ENCODE measurements at places on chromosomes 6 and 20.
A peak's percentile ranks its signal among the peaks of the same experiment; 100 is the strongest.

DNA sequence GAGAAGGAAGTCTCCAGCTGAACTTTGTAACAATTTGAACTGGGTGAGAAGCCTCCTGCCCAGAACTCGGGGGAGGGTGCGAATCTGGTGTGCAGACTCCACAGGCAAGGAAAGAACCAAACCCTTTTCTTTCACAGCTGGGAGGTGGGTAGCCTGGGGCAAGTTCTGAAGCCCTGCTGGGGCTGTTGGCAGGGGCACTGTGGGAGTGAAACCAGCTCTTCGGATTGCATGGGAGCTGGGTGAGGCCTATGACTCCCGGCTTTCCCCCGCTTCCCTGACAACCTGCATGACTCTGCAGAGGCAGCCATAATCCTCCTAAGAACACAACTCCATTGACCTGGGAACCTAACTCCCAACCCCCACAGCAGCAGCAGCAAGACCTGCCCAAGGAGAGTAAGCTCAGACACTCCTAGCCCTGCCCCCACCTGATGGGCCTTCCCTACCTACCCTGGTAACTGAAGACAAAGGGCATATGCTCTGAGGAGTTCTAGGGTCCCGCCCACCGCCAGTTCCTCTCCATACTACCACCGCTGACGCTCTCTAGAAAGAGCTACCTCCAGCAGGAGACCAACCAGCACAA lies 37.5 kb downstream of the SOD2 start:
- DNase-seq, result no peak

GRCh38 chr6:31356946-31357466 lies at the start of gene HLA-B:
TSS of gene HLA-B (minus strand) at chr6:31357179. CDS start at chr6:31357158, 21 bp downstream.
- DNase-seq, result peak; percentile 60

DNA sequence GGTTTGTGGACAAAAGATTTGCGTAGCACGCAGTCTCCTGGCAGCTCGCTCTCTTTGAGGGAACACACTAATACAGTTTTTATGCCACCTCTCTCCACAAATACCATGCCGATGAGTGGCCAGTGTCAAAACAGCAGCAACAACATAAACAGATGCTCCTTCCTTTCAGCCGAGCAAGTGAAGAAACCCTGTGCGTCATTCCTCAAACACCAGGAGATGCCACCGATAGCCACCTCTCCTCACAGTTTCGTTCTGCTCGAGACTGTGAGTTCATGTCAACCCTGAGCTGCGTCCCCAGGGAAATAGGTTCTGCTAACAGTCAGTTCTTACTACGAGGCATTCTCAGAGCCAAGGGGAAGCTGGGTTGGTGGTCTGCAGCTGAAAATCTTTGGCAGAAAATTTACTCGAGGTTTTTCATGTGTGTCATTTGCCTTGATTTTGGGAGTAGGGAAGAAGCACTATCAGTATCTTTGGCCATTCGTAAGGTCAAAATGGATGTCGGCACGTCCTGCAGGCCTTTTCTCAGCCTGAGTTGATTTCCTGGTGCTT lies 59.9 kb downstream of the EYA2 start:
- no peak for DNase-seq

- DNase-seq, result no peak
Measured at GRCh38 chr20:41587956-41588355, 30.2 kb downstream of the CHD6 start.

- DNase-seq, result no peak
Measured at GRCh38 chr6:16222826-16223225, 15.6 kb upstream of the GMPR start.

- DNase-seq, result no peak
Measured at GRCh38 chr20:19765913-19766312, 7.9 kb downstream of the RIN2 start.

GRCh38 chr20:10686356-10687133 lies 12.7 kb upstream of the JAG1 start:
- no peak for DNase-seq

DNA sequence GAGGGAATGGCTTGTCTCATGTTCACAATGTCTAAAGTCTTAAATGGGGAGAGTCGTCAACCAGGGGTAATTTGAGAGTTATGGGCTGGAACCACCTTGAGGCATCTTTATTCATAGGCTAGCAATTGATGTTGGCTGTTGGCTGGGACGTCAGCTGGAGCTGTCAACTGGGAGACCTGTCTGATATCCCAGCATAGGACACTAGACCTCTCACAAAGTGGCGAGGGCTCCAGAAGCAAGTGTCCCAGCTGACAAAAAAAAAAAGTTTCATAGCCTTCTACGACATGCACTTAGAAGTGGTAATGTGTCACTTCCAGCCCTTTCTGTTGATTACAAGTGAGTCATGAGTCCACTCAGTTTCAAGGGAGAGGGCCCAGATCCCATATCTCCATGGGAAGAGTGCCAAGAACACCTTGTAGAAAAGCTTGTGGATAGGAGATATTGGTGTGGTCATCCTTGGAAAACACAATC lies 278.0 kb downstream of the ESR1 start:
- DNase-seq, result no peak

- no peak for DNase-seq
Measured at GRCh38 chr6:96878143-96878542, 19.5 kb downstream of the NDUFAF4 start.

DNA sequence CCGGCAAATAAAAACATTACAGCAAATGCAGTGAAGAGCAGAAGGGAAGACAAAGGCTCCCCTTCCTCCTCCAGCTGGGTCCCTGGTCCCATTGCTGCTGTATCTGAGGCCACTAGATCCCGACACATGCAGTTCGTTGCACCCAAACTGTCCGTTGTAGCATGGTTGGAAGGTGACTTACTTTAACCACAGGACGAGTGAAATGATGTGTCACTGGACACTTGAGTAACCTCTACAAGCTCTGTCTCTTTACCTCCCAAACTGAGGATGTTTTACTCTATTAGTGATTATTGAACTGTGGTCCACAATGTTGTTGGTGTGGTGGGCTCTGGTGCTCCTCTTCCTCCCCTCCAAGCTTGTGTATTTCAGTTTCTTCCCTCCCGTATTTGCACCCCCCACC lies 46.2 kb upstream of the ARMH2 start:
- DNase-seq, result no peak

DNA sequence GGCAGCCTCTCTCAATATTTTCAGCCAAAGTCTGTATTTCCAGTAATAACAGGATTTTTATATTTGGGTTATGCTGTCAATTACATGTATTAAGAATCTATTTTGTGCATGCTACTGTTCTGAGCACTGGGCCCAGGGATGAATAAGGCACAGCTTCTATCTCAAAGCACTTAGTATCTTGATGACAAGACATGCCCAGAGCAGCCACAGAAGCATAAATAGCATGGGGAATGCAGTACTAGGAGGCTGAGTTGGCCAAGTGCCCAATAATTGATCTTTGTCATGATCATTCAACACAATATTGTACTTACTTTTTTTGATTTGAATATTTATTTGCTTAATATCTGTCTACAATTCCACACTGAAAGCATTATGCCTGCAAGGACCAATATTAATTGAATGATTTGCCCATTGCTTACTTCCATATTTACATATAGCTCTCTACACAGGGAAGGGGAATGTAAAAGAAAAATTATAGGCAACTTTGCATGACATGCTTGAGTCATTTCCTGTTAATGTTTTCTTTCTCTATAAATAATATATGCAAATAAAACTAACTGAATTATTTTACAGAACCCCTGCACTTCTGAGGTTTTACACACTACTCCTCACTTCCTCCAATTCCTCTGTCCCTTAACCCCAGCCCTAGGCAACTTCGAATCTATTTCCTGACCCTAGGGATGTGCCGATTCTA lies 298.9 kb upstream of the BMP2 start:
- DNase-seq, result no peak

DNA sequence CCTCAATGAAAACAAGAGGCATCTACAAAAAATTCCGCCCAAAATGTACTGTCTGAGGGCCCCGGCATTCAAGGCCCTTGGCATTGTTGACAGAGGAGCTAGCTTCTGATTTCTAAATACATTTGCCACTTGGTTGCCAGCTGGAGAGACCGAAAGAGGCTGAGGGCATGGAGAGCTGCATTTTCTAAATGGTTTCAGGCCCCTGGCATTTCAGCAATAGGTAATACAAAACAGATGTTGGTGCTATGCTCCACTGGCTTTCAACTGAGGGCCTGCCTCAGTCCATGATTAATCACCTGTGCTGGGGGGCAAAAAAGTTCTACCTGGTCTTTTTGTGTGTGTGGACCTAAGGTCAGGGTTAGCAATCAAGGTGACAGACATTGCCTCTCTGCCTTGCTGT lies 79.5 kb upstream of the ISM1 start:
- no peak for DNase-seq

DNA sequence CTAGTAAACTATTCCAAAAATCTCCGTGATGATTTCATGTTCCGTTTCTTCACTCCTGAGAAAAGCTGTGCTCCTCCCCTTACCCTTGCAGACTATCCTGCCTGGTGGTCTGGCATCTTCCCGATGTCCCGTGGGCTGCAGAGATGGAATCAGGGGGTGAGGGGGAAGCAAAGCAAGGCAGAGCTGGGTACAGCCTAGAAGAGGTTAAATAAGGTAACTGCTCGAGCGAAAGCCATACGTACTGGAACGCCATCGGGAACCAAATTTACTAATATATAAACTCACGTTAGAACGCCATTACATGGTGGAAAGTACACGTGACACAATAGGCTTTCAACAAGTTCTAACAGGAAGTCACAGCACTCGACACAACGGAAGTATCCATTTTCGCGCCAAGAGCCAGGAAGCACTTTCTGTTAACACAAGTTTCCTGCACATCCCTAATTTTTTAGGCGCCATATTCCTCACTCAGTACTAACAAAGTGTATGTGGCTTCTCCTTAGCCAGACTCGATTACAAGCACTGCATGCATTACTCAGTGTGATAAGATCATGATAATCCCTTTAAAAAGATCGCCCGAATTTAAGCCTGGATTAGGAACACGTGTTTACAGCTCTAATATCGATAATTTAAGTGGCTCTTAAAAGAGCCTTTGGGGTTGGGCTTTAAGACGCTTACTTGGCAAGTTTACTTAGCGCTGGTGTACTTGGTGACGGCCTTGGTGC lies 101.6 kb upstream of the PRSS16 start:
- DNase-seq, result peak; percentile 68

GRCh38 chr6:34249469-34250261 lies 859 bp upstream of the SMIM29 start:
- no peak for DNase-seq

- DNase-seq, result no peak
Measured at GRCh38 chr6:149683256-149683859, 34.5 kb downstream of the LATS1 start.

DNA sequence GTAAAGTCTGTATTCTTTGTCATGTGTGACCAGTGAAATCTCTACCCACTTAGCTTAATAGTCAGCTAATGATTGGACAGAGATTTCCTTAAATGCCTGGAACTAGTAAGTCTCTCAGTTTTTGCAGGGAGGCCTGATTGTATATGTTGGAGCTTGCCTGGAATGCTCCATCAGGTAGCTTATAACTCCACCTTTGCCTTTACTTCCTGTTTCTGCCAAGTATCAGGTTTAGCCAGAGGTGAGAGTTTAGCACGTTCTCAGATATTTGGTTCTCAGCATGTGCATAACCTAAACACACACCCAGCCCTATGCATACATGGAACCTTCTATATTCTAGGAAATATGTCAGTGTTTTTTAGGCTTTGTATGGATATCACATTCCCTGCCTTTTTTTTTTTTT lies 435.3 kb downstream of the CDKAL1 start:
- no peak for DNase-seq

DNA sequence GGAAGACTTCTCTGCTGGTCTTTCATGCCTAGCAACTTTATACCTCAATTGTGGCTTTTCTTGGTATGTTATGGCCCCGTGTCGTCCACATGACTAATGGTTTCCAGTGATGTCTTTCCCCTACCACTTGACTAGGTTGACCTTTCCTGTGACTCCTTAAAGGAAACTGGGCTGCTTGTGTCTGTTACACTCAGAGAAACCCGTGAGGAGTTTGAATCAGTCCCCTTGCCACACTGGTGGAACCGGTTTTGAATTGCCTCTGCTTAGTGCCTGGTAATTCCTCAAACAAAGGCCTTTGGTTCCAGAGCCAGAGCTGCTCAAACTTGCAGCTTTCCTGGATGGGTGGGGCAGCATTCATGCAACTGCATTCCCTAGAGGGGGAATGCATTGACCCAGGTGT lies 21.9 kb downstream of the ECT2L start:
- peak; percentile 73 for DNase-seq

DNA sequence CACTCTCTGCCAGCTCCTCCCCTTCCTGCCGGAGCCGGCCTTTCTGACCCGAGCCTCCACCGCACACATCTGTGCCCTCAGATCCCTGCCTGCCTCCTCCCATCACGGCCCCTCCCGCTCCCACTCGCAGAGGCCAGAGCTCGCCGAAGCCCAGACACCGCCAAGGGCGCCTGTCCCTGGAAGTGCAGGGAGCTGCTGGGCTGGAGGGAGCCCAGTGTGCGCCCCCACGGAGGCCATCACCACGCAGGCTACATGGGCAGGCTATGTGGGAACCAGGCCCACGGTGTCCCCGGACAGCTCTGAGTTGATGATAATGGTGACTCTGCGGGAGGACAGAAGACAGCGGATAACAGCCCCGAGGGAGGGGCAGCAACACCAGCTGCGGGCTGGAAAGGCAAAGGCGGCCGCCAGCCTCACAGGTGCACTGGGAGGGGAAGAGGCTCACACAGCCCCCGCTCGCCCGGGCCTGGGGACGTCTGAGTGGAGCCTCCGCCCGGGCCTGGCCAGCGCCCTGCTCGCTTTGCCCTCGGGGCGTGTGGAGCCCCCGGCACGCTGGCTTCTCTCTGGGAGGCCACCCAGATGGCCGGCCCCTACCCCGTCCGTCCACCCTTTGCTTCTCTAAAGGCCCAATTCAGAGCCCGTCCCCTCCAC lies 154.9 kb downstream of the DLL1 start:
- DNase-seq, result no peak

DNA sequence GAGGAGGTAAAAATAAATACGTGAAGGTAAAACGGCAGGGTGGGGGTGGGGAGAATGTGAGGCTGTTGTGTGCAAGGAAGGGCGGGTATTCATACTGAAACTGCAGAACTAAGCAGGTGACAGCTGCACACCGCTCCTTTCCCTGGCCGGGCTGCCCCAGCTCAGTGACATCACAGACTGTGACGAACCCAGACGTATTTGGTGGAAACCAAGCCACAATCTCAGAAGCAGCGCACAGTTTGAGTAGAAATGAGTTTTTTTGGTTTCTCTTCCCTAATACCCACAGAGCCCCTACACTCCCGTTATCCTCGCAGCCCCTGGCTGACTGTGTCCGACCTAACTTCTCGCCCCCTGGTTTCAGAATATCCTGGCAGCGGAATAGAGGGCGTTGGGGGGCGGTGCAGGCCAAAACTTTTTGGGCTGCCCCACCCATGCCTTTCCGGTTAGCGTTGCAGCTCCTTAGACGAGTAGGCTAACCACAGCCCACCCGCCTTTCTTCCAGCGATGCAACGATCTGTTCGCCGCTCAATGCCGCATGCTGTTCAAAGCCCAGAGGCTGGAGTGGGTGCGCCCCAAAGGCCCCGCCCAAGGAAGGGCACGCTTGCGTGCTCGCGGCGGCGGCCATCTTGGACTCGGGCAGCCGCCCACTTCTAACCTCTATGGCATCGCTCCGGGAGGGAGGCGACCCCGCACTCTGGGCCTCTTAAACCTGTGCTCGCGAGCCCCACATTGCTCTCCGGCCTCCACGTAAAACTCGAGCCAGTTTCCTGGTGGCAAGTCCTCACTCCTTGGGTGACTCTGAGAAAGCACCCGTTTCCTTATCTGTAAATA lies 9.1 kb downstream of the BAK1 start:
- peak; percentile 94 for DNase-seq

GRCh38 chr6:109496036-109496772 lies 13.2 kb upstream of the ZBTB24 start:
- DNase-seq, result no peak

Measured in stimulated activated naive B cell treated with anti-CD40 and anti-IgM and Interleukin-4, amounts not matched to agents 10 μg/mL and 1 μg/mL and 100 μg/mL, for 72 hours (primary cell).